ENCODE measurements at places on chromosomes 16 and 17.

DNA sequence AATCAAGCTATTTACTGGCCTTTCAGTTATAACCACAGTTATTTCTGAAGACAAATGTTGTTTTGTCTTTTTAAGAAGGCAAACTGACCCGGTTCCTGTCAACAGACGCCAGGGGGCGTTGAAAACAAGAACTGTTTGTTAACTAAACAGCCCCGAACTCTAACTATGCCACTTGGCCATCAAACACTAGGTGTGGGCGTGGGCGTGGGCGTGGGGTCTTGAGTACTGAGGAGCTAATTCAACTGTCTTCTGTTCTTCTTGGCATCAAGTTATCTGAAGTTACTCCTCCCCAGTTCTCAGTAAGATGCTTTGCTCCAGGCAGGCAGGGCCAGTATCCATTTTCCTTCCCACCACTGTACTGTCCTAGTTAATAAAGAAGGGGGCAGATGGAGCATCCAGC is 63.3 kb upstream of the MTMR4 start:
- DNase-seq = peak; percentile 56

DNA sequence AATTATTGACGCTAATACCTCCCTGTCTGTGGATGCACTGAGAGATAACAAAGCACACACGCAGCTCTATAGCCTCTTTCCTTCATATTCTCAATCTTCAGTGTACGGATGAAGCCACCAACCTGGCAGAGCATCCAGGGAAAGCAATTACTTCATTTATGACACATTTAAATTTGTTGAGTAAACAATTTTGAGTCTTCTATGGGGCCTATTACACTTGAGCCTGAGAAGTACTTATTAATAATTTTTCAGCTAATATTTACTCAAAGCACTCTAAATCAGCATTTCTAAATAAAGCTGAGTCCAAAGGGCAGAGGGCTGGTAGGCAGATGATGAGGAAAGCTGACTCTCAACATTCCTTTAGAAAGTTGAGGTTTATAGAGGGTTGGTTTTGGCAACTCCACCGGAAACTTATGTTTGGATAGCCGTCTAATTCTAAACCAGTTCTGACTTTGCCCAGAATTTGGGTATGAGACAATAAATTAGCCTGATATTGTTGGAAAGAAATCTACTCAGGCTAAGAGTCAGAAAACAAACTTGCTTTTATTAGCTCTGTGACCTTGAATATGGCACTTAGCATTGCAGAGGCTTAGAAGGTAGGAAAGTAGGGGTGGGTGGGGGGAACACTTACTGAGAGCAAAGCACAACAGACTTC is 643.5 kb downstream of the CDH11 start:
- no peak for DNase-seq

DNA sequence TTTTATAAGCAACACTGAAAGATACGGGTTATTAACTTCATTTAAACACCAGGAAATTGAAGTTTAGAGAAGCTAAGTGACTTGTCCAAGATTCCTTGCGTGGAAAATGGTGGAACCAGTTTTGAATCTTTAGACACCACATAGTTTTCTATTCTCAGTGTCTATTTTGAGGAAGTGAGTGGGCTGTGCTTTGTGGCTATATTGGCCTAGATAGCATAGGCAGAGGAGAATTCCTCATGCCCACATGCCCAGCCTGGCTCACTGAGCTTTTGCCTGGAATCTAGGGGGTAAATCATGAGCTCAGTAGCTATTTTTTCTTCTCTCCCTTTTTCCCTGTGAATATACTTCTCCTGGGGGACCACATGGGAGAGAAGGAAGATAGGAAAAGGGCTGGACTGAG is 431.3 kb downstream of the HS3ST3B1 start:
- no peak for DNase-seq

GRCh38 chr16:65066651-65067050 is 55.2 kb downstream of the CDH11 start:
- no peak for DNase-seq

- no peak for DNase-seq
These were observed 45.8 kb downstream of the IRF8 start for GRCh38 chr16:85944572-85945423.

DNA sequence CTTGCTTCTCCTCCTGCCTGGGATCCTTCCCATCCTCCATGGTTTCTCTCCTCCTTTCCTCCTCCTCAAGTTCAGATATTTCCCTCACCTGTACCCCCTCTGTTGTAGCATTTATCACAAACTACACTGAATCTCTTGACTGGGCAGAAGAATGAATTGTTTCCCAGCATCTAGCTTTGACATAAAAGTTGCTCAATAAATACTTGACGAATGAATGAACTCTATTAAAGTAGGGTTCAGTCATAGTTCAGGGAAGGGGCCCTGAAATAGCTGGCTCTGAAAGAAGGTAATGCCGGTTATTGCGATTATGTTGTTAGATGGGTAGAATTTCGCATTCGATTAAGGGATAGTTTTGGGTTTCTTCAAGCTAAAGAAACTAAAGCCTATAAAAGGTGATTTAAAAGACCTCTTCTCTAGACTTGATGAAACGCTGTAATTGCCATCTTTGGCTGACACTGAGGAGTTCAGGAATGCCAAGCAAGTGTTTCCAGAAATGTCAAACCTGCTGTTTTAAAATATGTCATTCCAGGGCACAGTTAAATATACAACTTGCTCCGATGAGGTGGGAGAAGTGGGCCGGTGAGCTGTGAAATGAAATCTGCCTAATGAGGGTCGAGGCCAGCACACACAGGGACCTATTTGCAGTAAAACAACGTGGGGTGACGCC is 1.0 kb upstream of the CPD start:
- DNase-seq = no peak

DNA sequence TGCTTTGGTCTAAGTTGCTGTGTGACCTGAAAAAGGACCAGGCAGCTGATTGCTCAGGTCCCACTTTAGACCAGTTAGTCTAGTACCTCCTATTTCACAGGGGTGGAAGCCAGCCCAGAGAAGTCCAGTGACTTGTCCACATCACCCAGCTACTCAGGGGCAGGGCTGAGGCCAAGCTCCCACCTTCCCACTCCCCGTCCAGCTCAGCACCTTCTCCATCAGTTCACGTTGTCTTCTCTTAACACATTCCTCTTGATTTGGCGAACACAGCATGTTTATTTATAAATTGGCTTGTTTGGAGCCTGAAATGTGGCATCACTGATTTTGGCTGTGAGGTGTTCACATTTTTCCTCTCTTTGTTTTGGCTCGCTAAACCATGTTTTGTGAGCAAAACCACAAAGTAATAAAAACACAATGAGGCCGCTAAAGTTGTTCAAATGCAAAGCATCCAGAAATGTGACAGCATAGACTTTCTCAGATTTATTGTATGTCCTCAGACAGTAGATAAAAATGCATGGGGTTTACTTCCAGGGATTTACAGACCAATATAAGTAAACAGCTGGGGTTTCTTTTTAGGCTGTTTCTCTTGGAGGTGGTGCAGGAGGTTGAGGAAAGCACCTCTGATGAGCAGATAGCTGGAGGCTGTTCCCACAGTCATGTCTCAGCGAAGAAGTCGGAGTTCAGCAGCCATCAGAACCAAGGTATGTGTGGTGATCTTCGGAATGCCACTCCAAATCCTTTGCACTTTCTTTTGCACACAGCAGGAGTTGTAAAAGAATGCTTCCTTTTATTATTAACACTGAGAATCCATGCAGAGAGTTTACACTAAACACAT is 88.4 kb downstream of the PLXDC1 start:
- no peak for DNase-seq

- DNase-seq = no peak
These were observed 86.6 kb upstream of the BRD7 start for GRCh38 chr16:50455288-50455845.

DNA sequence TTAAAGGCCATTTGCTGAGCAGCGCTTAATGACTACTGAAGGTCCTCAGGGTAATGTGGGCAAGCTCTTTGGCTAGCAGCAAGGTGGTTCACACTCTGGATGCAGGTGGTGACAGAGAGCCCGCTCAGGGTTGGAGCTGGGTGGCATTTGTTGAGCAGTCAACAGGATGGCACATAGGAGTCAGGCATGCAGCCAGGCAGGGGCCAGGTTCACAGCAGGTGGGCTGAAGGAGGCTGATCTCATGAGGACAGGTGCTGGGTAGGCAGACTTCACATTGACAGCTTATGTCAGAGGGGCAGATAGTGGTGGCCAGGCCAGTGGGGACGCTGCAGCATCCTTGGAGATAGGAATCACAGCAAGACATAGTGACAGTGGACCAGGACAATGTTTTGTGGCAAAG is 4.5 kb downstream of the KRTAP3-1 start:
- DNase-seq = no peak

GRCh38 chr16:87263418-87264052 is 53.7 kb downstream of the C16orf95 start:
- DNase-seq = no peak

- DNase-seq = peak; percentile 25
These were observed 11.6 kb upstream of the MFAP4 start for GRCh38 chr17:19398301-19399181.

DNA sequence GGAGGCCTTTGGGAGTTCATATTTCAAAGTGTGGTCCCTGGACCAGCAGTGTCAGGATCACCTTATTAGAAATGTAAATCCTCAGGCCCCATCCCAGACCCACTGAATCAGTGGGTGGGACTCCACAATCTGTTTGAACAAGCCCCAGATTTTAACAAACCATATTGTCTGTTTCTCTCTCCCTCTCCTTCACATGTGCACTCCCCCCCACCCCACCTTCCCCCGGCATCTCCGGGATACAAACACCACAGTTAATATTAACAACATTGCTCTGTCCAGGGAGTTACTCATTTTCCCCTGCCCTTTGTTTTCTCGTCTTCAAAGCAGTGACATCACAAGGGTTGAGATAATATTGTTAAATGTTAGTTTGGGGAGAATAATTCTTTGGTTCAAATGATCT is 127.3 kb downstream of the KATNIP start:
- no peak for DNase-seq

GRCh38 chr16:51845586-51846305 is 694.7 kb upstream of the SALL1 start:
- no peak for DNase-seq

DNA sequence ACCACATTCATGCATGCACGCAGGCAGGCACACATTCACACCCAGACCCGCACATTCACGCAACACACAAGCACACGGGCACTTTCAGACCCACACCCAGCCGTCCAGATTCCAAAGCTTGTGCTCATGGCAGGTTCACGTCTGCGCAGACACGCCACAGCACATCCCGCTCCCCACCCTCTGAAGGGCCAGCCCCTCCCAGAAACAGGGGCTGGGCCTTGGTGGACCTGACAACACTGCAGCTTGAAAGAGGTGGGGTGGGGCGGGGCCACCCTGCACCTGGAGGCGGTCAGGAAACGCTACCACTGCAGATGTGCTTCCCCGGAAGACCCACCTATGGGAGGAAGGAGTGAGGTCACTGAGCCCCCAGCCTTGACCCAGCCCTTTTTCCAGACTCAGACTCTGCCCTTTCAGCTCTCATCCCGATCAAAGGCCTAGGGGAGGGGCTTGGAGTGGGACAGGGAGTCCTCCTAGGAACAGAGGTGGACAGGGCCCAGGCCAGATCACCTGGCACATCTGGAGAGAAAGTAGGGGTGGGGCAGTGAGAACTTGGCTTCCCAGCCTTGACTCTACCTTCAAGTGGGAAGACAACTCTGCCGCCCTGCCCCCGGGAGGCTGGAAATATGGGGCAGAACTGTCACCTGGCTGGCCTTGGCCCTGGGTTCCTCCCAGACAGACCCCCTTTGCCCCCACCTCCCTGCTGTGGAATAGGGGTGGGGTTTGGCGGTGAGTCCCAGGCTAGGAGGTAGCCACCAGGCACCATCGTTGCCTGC is 11.0 kb downstream of the P3H4 start:
- no peak for DNase-seq

DNA sequence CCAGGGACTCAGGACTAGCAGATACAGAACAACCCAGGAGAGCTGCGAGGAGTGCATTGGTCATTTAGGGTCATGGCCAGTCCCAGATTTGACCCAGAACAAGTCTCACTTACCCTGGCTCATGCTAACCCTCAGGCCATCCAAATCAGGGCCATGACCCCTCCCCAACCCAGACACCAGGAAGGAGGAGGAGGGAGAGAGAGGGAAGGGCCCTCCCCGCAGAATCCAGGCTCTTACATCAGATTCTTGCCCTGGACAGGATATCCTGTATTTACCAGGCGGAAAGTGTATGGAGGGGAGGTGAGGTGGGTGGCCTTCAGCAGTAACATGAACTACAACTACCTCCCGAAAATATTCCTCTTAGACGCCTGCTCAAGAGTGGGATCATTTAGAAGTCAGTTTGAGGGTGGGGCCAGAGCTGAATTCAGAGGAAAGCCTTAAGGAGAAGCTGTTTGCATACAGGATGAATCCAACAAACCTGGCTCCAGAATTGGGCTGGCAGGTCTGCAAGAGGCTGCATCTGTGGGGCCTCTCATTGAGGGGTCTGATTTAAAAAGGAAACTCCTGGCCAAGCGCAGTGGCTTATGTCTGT is 2.1 kb downstream of the VAT1 start:
- DNase-seq = no peak

DNA sequence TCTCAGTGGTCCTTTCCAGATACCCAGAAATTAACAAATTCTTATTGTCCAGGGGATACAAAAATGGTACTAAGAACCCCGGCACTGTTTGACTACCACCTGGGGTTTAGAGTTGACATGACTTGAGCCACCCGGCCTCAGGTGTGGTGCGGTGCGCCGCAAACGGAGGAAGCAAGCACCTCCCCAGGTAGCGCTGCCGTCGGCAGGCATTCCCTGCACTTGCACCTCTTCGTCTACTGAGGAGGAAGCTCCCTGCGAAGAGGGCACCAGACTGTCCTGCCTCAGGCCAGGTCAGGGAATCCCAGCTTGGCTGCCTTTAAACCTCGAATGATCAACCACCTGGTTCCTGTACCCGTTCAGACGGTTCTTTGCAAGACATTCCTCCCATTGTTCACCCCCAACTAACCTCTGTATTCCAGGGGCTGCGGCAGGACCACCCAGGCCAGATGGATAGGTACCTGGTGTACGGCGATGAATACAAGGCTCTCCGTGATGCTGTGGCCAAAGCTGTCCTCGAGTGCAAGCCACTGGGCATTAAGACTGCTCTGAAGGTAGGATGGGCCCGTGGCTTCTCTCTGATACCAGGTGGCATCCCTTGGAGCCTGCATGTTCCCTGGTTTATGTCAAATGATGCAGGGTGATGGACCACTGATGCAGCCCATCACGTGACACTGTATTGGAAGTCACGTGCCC is 40.8 kb upstream of the ENDOV start:
- DNase-seq = no peak

DNA sequence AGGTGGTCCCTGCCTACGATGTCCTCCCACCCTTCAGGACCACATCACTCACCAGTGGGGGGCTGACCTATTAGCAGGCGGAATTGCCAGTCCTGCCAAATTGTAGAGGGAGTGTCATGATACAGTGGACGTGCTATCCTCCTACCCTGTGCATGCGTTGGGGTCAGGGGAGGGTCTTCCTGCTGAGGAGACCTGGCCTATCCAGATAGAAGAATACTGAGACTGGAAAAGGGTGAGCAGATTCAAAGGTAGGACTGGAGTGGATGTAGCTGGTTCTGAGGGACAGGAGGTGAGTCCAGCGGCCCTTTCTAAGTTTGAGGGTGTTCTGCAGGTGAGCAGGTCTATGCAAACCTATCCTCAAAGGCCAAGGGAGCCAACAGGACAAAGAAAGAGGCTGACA is 8.0 kb downstream of the PRSS41 start:
- no peak for DNase-seq

All from NCI-H446 (cell line).